ENCODE measurements at places on chromosomes 1 and 21.
A peak's percentile ranks its signal among the peaks of the same experiment; 100 is the strongest.

- DNase-seq = no peak
Measured at GRCh38 chr1:107342768-107343167, 201.9 kb downstream of the NTNG1 start.

DNA sequence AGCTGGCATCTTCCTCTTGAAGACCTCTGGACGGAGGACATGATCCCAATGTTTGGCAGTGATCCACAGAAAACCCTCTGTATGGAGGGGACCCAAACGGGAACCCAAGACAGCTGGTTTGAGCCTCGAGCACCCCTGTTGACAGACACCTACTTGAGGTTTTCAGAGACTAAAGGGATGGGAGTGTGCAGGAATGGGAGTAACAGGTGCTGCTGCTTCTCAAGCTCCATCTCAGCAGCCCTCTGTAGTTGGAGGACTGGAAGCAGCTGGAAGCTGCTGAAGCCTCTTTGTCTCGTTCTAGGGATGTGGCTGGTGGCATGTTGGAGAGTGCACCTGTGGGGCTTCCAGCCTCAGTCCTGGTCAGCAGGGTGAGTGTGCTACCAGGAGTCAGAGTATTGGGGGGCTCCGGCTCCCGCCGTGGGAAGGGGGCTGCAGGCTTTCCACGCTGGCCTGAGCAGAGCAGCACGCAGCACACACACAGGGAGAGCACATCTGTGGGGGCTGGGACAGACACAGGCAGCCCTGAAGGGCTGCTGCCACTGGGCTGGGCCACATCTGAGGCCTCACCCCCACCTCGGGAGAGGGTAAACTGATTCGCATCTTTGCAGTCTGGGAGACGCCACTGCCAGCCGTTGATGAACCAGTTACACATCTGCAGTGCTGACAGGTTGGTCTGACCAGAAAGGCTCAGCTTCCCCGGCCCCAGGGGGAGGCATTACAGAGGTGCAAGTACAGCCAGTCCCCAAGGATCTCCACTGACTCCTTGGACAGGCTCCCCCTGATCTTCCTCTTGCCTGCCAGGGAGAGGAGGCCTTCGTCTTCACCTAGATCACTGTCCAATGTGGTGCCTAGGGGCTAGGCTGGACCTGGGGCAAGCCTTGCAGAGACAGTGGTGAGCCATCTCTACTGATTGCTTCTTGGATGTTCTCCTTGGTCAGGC, 56.6 kb downstream of the ADSS2 start:
- DNase-seq = no peak

GRCh38 chr21:41008974-41009373, 159.0 kb upstream of the BACE2 start:
- no peak for DNase-seq

- DNase-seq = no peak
Measured at GRCh38 chr1:16125088-16125470, 30.8 kb downstream of the EPHA2 start.

DNA sequence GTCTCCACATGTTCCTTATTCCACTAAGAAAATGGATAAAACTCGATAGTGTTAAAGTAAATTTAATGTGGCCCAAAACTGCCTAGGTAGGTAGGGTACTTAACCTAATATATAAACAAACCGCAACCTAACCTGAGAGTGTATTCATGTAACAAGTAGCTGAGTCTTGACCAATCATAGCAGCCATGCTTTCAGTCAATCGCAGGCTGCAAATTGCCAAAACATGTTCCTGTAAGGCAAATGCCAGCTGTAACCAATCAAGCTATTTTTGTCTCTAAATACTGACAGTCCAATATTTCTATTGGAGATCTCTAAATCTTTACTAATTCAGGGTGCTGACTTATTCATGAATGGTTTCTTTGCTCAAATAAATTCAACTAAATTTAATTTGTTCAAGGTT, 3.1 kb upstream of the HMGCS2 start:
- no peak for DNase-seq

- DNase-seq = no peak
Measured at GRCh38 chr1:89962024-89962741, 32.7 kb upstream of the ZNF326 start.

GRCh38 chr1:88650676-88651418, 33.2 kb upstream of the PKN2 start:
- DNase-seq = no peak

GRCh38 chr1:153288634-153289275, 24.0 kb downstream of the PGLYRP3 start:
- DNase-seq = no peak

DNA sequence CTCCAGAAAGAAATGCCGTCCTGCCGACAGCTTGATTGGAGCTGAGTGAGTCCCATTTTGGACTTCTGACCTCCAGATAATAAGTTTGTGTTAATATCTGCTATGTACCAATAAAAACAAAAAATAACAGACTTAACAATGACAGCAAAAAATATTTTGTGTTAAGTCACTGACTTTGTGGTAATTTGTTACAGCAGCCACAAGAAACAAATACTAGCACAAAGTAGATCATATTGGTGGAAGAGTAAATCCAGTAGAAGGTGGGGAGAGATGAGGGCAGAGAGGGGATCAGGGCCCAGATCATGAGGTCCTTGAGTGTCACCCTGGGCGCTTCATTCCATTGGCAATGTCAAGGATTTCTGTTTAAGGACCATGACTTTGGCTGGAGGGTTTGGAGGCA, 168.6 kb downstream of the DYRK1A start:
- DNase-seq = no peak

DNA sequence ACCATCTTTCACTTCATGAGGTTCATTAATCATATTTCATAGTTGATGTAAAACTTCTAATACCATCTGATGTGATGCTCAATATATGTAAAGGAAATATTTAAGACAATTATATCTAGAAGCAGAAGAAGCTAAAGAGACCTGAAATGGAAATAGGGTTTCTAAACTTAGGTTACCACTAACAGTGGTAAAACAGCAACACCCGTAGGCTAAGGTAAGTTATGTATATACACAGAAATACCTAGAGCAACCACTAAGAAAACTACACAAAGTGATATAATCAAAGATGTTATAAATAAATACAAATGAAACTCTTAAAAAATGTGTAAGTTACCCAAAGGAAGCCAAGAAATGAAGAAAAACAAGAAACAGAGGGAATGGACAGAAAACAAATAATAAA, 61.1 kb upstream of the TNFSF4 start:
- no peak for DNase-seq

- no peak for DNase-seq
Measured at GRCh38 chr1:237074371-237075117, 32.6 kb downstream of the RYR2 start.

GRCh38 chr1:29626066-29626465, 389.7 kb downstream of the PTPRU start:
- DNase-seq = no peak

DNA sequence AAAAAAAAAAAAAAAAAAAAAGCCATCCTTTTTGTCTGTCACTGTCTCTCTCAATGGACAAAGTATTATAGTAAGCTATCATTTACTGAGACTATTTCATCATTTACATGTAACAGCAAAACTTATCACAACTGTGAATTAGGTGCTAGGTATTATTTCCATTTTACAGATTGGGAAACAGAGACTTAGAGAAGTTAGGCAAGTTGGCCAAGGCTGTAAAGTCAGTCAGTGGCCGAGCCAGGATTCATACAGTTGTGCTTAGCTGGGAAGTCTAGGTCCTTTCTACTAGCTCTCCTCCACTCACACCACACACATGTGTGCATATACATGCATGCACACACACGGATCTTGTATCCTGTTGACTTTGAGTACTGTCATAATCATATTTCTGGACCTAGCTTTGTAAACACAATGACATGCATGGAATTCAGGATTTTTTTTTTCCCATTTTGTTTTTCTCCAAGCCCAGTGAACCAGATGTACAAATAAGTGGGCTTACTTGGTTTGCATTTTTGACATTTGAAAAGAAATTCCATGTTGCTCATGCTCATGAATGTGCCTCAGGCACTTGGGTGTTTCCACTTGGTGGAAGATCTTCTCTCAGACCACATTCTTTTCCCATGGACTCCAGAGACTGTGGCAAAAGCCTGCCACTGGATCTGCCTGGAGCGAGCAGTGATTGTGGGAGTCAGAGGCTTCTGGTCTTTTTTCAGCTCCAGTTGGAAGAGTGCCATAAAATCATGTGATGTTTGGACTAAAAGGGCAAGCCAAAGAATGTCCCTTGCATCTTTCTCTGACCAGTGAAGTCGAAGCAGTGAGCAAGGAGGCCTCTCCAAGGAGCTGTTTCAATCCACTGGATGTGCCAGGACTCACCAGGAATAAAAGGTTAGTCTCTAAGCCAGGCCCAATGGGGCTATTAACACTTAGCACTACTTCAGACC, 61.7 kb upstream of the DNAJC6 start:
- peak; percentile 33 for DNase-seq
